ENCODE measurements at places on chromosomes 7 and 10.

- DNase-seq = no peak
Observed at GRCh38 chr10:95496246-95496911, 64.8 kb downstream of the SORBS1 start.

DNA sequence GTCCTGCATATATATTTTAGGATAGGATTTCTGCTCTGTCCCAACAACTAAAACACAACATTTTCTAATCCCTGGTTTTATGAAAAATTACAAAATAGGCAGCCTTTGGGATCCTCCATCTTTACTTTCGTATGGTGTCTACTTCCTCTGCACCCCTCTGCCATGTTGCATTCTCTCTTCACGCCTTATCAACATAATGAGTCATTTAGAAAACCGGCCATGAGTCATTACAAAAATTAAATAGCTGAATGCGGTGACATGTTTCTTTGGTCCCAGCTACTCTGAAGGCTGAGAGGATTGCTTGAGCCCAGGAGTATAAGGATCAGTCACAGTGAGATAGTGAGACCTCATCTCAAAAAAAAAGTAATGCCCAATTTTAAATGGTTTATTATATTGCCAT, 148.1 kb upstream of the CELF2 start:
- DNase-seq = no peak

GRCh38 chr10:24452030-24452429, 243.1 kb downstream of the KIAA1217 start:
- no peak for DNase-seq

DNA sequence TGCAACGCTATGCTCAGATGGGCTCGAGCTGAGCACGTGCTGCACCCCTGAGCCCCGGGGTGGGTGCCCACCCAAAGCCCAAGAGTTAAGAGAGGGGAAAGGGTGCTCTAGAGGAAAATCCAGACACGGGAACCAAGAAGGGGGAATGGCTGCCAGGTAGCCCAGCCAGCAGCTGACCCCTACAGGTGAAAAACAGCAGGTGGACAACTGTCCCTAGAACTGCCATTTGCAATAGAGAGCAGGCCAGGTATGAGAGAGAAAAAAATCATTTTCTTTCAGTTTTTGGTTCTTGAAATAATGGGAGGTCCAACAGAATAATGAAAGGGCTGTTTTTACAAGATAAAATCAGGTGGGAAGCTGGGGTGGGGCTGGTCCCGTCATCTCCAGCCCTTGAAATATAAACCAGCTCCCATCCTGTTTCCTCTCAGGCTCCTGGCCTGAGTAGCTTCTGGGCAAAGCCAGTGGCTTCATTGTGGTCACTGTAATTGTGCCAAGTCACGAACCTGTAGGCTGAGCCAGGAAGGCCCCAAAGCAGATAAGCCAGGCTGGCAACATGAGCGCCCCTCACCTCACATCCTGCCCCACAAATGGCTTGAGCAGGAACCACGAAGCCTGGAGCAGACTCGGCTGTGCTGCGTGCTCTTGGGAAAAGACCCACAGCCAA, 257.8 kb downstream of the SNX10 start:
- no peak for DNase-seq

GRCh38 chr10:93849593-93849992, 44.2 kb upstream of the SLC35G1 start:
- DNase-seq = no peak

GRCh38 chr7:75711076-75711475, 27.7 kb downstream of the HIP1 start:
- DNase-seq = no peak
